Kidney (tissue), 22 donors: ENCODE measurements at places on chromosomes 5 and 9.

DNA sequence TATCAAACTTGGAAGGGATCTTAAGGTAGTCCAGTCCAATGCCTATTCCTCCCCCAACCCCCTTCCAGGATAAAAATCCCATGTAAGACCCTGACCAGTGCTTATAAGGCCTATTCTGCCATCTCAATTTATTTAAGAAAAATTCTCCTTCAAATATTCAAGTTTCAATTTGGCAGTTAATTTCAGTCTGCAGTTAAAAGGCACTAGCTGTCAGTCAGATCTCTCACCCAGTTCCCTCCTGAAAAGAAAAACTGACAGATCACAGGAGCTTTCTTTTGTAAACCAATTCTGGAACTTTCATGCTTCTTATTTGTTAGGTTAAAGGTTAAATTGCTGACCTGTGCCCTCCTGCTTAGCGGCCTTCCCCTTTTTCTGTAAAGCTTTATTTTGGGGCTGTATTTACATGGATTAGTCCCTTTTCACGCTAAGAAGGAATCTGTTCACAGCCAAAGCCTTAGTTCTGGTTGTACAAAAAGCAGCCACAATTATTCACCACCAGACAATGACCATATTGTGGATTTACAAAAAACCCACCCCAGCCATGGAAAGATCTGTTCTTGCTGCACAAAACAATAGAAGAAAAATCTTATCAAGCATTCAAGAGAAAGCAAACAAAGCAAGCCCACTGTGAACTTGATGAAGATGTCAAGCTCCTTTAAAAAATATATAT is 68.7 kb downstream of the DENND1A start:
- no peak for DNase-seq

GRCh38 chr9:86262492-86262891 is 3.0 kb upstream of the C9orf153 start:
- no peak for DNase-seq

- no peak for DNase-seq
Measured at GRCh38 chr5:751496-751895, 33.0 kb downstream of the ZDHHC11B start.

DNA sequence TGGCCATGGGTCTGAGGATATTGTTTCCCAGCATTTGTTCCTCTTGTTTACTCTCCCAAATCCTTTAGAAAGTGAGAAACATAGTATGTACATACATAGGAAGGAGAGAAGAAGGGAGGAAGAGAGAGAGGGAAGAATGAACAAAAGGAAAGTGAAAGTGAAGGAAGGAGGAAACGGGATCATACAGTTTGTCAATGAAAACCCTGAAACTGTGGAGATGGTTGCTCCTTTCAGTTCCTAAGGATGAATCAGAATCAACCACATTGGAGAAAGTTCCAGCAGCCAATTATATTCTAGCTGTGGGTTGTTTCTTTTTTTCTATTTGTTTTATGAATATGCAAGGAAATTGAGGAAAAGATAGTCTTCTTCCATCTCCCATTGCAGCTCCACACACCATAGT is 396.5 kb downstream of the MLLT3 start:
- DNase-seq = no peak

GRCh38 chr9:114126247-114127060 is 27.4 kb upstream of the KIF12 start:
- DNase-seq = no peak
